Esophagus squamous epithelium (tissue), 5 donors: ENCODE measurements at places on chromosomes 1 and 21.

DNA sequence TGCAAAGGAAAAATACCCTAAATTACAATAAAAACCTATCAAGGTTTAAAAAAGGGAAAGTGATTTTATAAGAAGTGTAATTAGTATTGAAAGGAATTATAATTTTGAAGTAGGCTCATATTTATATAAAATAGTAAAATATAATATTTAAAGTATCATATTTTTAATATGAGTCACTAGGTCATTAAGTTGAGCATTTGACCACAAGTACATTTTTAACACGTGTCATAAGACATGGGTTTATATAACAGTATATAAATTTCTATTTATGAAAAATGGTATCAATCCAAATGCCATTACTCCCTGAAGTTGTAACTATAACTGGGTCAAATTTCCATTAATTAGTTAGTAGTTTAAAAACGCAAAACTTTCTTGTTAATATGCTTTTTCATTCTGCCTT is 365.9 kb downstream of the COL11A1 start:
- no peak for DNase-seq

DNA sequence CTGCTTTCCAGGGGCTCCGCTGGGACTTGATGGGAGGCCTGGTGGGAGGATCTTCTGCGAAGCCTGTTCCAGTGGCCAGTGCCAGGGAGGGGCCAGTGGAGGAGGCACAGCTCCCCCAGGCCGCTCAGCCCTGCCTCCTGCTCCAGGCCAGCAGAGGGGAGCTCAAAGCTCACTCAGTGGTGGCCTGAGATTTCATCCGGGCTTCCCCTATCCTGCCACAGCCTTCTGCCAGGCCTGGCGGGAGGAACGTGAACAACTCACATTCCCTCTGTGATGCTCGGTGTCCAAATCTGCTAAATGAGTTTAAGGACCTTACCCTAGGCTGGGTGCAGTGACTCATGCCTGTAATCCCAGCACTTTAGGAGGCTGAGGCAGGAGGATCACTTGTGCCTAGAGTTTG is 3.3 kb downstream of the CLCNKB start:
- no peak for DNase-seq

DNA sequence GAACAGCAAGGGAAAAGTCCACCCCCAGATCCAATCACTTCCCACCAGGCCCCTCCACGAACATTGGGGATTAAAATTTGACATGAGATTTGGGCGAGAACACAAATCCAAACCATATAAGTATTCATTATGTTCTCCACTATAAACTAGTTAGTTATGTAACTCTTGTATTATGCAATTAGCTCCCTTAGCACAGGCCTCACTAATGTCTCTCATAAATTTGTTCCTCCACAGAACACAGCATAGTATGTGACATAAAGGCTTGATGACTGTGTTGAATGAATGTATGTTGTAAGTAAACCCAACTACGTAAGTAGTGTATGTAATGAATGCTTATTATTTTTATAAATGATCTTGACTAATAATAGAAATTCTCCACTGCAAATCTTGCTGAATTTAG is 223.3 kb upstream of the ZRANB2 start:
- DNase-seq = no peak

- DNase-seq = no peak
Observed at GRCh38 chr21:46183910-46184624, at the start of gene SPATC1L. Gene SPATC1L, minus strand, starts transcription at chr21:46184459. Its CDS starts 1,643 bp downstream, at chr21:46182816.

GRCh38 chr1:243723458-243724043 is 126.5 kb downstream of the AKT3 start:
- no peak for DNase-seq

DNA sequence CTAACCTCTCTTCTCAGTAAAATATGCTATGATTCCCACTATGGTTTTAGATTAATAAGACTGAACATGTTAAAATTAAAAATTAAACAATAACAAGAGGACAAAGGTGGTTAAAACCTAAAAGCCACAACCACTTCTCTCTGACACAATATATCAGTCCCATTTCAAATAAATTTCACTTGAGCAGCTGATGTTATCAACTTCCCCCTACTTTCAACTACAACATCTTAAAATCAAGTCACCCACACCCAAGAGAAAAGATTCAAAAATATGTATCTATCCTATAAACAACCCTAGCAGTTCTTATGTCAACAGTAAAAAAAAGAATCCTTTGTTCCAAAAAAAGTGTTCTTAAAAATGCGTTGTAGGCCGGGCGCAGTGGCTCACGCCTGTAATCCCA is 7.5 kb downstream of the PUM1 start:
- no peak for DNase-seq

DNA sequence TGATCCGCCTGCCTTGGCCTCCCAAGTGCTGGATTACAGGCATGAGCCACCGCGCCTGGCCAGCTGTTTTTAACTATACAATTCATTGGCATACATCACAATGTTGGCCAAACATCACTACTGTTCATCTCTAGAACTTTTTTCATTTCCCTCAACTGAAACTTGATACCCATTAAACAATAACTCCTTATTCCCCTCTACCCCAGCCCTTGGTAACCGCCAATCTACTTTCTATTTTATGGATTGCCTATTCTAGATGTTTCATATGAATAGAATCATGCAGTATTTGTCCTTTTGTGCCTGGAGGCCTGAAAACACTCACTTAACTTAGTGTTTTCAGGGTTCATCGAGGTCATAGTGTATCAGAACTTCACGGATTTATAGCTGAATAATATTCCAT is 16.2 kb downstream of the BTF3L4 start:
- no peak for DNase-seq

DNA sequence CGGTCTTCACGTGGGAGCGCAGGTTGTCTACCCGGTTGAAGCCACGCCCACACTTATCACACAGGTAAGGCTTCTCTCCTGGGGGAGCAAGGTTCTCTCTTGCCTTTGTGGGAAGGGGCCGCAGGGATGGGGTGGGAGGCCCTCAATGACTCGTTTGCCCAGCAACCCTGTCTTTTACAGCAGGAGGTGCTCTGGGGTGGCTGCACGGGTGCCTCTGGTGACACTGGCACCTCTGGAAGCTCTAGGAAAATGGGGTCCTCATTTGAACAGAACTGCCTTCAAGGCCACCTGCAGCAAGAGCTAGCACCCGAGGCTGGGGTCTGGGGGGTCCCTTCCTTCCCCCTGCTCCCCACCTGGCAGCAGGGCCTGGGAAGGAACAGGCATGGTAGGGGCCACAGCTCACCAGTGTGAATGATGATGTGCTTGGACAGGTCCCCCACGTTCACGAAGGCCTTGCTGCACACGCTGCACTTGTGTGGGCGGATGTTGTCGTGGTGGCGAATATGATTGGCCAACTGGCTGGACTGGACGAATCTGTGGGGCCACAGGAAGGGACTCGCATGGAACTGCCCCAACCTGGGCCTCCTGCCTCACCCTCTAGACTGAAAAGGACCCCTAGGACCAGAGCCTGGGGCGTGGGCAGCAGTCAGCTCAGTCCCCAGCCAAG is 33.1 kb downstream of the ZBTB17 start:
- no peak for DNase-seq

- DNase-seq = peak; percentile 81
Observed at GRCh38 chr1:220272047-220272840, at the start of gene RAB3GAP2. Gene RAB3GAP2, minus strand, starts transcription at chr1:220272453. Its CDS starts 116 bp downstream, at chr1:220272337.

- DNase-seq = no peak
Observed at GRCh38 chr1:173669491-173669941, at the start of gene ANKRD45. Gene ANKRD45, minus strand, starts transcription at chr1:173669851. Its CDS starts 10,433 bp downstream, at chr1:173659418.

GRCh38 chr1:191320062-191320461 is 838.2 kb upstream of the RGS18 start:
- DNase-seq = no peak

DNA sequence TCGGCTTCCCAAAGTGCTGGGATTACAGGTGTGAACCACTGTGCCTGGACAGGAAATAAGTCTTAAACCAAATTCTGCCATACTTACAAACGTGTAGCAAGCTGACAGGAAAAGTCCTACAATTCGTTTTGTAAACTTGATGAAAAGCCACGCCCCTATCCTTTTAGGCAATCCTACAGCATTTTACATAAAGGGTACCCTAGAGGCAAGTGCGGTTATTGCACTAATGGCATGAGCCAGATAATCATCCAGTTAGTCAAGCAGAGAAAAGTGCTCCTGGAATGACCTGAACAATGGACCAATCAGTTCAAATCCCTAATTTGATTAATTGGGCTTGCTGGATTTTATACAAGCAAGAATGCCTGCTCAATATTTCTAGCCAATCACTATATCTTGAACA is 338.2 kb downstream of the KIF26B start:
- DNase-seq = no peak

DNA sequence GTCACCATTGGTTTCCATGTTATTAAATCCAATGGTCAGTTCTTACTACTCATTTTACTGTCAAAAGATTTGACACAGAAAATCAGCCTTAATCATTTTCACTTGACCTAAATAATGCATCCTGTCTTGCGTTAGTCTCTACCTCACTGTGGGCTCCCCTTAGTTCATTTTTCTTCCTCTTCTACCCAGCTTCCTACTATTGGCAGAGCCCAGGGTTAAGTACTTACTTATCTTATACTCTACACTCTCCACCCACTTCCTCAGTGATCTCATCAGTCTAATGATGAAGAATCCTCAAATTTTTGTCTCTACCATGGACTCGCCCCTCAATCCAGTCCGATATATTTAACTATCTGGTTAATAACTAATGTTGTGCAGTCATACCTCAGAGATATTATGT is 735.9 kb downstream of the KCNT2 start:
- DNase-seq = no peak

- DNase-seq = no peak
Observed at GRCh38 chr1:9855186-9855585, 31.4 kb upstream of the CLSTN1 start.

DNA sequence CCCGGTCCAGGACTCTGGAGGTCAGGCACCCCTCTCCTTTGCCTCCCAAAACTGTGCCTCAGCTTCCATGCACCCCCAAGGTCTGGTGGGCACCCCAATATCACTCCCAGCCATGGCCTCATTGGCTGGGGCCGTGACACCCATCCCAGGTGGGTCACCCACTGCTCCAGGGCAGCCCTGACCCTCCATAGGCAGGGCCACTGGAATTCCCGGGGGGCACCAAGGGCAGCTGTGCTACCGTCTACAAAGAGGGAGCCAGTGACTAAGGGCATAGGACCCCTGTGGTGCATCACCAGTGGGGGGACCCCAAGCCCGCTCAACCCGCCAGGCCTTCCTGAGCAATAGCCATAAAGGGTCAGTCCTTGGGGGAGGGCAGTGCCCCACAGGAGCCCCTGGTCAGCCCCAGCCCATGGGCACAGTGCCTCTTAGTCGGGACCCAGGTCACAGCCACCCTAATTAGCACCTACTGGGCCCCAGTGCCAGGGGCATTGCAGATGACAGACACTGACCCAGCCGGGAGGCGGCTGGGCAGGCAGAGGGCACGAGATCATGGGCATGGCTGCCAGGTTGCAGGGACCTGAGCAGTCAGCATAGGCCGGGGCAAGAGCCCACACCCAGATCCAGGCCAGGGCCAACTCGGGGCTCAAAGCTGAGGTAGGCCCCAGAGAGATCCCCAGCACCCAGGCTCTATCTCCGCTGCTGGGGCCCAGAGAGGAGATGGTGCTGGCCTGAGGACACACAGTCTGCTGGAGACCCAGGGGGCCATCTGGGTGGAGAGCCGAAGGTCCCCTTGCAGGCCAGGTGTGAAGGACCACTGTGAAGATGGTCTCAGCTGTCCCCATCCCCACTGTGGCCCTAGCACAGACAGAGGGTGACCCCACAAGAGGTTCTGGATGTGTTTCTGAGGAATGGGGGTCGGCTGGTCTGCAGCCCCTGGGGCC is 19.0 kb upstream of the ARF1 start:
- no peak for DNase-seq

DNA sequence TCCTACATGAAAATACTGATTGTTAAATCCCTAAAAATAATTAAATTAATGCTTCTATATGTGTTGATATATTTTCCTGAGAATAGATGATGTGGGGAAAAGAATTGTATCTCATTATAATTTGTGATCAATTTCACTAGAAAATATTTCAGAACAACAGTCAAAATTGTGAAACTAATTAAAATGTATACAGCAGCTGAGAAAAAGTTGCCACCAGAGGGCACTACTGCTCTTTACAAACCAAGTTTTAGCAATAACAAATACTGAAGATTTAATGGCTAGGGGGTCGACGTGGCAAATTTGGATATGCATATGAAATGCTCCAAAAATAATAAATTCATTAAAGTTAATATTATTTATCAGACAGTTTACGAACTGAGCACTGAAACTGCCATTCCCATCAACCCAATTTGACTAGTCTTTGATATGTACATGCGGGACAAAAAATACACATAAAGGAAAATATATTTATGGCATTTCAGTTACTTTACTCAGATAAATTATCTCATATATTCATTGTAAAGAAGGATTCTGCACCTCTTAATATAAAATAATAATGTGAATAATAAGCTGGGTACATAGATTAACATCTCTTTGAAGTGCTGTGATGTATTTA is 96.3 kb upstream of the TMPRSS15 start:
- no peak for DNase-seq

DNA sequence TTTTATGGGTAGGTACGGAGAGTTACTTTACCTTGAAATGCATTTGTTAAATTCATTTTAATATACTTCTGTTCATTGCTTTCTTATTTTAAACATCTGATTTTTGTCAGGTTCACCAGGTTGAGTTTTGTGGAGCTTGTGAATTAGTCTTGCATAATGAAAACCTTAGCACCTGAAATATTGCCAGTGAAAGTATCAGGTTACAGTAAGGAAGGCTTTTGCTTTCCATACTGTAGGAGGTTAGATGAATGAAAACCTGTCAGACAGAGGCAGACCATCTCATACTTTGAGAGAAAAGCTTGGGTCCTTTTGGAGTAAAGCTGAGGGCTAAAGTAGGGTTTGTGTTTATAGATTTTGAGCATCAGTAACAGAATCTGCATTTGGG is 34.7 kb downstream of the THRAP3 start:
- no peak for DNase-seq

- DNase-seq = no peak
Observed at GRCh38 chr1:203291201-203292096, 13.9 kb upstream of the BTG2 start.

DNA sequence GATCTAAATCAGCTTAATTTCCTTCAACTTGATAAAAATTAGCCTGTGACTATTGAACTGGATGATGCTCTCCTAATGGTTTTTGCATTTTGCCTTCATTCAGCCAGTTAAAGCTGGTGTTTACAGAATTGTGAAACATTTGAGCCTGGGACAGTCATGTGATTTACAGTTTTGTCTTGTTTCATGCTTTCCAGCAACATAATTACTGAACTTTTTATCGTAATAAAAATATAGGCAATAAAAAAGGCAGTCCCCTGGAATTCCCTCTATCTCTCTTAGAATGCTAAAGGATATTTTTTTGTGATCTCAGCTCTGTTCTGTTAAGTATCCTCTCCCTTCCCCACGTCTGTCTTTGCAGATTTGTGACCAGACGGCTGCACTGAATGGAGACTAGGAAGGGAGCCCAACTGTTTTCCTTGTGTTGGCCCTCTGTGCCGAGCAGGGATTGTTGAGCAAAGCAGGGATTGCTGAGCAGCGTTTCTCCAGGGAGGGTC is 70.3 kb upstream of the RGL1 start:
- no peak for DNase-seq

- no peak for DNase-seq
Observed at GRCh38 chr1:35270836-35271235, 2.3 kb downstream of the ZMYM4 start.

- DNase-seq = no peak
Observed at GRCh38 chr1:185207170-185207569, 50.2 kb downstream of the SWT1 start.
